ENCODE measurements at places on chromosomes 5 and 9.

DNA sequence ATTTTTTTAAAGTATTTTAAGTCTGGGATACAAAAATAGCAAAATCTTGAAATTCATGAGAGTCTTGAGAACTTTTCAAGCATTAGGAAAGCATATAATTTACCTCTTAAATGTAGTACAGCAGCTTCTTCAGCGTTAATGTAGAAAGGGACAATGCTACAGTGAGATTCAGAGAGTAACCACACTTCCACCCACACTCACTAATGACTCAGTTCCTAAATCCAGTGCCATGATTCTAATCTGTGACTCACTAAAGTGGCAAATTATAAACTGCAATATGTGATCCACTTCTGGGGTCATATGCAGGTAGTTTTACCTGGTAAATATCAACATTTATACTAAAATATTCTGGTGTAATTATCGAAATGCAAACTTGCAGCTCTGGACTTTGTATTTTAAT lies 434.5 kb upstream of the TUSC1 start:
- no peak for DNase-seq

DNA sequence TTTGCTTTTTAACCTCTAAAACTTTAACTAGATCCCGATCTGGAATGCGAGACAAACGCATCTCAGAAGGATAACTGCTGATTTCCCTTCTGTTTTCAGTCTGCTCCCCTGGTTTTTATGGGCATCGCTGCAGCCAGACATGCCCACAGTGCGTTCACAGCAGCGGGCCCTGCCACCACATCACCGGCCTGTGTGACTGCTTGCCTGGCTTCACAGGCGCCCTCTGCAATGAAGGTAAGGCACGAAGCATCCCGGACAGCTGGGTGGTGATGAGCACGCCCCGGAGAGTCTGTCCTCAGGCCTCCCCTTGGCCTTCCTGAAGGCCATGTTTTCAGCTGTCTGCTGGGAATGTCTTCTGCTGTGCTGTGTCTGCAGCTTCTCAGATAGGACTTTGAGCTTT lies 82.9 kb upstream of the PRRC1 start:
- no peak for DNase-seq

- no peak for DNase-seq
Measured at GRCh38 chr9:111186021-111186530, 143.9 kb downstream of the OR2K2 start.

GRCh38 chr9:133879615-133880014 lies 112.5 kb downstream of the VAV2 start:
- no peak for DNase-seq

DNA sequence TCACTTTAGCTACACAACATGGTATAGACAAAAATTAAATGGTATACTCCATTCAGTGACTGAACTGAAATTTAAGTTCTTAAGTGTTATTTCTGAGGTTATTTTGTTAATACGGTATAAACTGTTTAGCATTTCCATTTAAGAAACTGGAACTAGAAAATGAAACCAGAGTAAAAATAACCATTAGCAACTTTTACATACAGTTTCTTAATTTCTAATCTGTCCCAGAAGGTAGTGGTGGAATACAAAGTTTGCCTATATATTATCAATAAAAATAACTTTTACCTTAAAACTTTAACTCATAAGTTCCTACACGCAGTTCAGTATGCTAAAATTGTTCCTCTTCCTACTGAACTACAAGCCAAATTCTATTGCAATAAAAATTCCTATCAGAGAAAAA lies 10.3 kb downstream of the GOLPH3 start:
- DNase-seq, result no peak

GRCh38 chr5:174182111-174182510 lies 136.6 kb downstream of the NSG2 start:
- DNase-seq, result no peak

DNA sequence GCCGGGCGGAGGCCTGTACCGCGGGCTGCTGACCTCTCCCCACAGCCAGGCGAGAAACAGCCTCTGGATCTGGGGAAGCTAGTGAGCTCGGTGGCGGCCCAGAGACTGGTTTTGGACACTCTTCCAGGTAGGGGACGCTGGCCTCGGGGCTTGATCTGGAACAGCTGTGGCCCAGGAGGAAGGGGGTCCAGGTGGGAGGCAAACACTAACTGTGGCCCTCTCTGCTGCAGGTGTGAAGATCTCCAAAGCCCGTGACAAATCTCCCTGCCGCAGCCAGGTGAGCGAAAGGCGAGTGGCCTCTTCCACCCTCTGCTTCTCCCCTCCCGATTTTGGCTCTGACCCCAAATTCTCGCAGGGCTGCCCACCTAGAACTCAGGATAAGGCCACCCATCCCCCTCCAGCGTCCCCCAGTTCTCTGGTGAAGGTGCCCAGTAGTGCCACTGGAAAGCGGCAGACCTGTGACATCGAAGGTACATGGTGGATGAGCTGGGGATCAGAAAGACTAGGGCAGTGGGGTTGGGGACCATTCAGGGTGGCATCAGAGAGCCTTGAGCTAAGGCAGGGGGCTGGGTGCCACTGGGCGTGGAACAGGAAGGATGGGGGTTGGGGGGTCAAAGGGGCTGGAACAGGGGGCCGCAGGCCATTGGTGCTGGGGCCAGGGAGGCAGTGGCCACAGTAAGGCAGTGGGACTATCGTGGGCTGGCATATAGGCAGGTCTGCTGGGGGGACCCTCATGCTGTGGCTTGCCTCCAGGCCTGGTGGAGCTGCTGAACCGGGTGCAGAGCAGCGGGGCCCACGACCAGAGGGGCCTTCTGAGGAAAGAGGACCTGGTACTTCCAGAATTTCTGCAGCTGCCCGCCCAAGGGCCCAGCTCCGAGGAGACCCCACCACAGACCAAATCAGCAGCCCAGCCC lies 12.9 kb upstream of the SLC34A1 start:
- no peak for DNase-seq

DNA sequence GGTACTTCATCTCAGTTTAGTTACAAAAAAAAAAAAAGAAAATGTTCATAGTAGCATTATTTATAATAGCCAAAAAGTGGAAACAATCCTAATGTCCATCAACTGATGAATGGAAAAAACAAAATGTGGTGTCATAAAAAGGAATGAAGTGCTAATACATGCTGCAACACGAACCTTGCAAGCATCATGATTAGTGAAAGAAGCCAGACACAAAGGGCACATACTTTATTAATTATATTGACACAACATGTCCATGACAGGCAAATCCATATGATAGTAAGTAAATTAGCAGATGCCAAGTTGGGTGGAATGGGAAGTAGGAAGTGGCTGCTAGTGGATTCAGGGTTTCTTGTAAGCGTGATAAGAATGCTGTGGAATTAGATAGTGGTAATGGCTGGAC lies 54.2 kb downstream of the PCDHGC5 start:
- DNase-seq, result peak; percentile 35

DNA sequence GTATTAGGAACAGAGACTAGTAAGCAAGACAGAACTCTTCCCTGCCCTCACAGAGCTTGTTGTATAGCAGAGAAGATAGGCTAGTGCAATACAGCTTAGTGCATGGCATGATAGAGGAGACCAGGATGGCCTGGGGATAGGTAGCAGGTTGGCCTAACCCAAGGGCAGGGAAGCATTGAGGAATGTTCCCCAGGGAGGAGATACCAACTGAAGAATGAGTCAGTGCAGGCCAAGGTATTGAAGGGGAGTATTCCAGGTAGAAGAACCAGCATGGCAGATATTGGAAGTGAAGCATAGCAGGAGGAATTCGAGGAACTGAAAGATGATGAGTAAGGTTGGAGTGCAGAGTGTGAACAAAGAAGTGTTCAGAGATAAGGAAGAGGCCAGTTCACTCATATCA lies 138.6 kb upstream of the DHFR start:
- DNase-seq, result no peak

- DNase-seq, result peak; percentile 81
Measured at GRCh38 chr9:116661037-116661954, 25.8 kb upstream of the TRIM32 start.

GRCh38 chr5:25909163-25909562 lies 1129.2 kb downstream of the CDH9 start:
- DNase-seq, result no peak

- no peak for DNase-seq
Measured at GRCh38 chr9:124767821-124768220, 3.3 kb downstream of the NR6A1 start.

DNA sequence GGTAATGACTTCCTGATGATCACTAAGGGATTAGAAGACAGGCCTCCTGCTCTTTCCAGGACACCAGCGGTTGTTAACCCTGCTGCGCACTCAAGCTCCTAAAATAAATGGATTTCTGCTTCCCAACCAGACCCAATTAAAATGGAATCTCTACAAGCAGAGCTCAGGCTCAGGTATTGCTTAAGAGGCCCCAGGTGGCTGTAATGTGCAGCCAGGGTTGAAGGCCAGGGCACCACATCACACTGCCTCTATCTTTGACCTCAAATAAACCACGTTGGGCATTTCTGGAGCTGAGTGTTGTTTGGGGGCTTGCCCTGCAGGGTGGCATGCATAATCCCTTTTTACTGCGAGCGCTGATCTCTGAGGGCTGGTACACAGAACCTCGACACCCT lies 108.0 kb downstream of the FBXO38 start:
- DNase-seq, result peak; percentile 10

DNA sequence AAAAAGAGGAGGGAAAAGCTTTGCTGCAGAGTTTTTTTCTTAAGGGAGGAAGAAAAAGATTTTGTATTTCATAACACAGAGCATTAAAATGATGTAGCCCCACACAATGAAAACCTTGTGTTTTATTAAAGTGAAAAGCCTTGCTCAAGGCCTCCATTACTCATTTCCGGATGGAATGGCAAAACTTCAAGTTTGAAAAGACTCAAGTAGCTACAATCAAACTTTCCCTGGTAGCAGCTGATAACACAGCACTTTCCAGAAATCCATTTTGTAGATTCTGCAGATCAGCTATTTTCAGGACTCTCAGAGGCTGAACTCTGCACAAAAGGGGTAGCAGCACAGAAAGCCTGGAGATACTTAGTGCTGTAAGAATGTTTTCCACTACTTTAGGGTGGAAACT lies 374.8 kb downstream of the NFIB start:
- DNase-seq, result no peak

DNA sequence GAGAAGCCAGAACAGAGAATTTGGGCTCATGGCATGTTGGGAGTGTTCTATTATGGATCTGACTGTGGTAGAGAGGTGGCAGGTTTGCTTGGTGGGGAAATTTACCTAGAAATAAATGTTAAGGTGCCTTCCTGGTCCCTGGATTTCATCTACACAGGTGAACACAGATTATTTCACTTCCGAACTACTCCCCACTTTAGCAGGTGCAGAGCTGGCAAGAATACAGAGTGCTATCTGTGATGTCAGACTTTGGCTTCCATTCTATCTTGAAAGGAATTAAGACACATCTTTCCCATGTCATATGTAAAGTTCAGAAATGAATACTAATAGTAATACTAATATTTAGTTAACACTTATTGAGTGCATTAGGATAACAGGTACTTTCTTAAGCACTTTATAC lies 234.0 kb downstream of the KCTD16 start:
- DNase-seq, result no peak

DNA sequence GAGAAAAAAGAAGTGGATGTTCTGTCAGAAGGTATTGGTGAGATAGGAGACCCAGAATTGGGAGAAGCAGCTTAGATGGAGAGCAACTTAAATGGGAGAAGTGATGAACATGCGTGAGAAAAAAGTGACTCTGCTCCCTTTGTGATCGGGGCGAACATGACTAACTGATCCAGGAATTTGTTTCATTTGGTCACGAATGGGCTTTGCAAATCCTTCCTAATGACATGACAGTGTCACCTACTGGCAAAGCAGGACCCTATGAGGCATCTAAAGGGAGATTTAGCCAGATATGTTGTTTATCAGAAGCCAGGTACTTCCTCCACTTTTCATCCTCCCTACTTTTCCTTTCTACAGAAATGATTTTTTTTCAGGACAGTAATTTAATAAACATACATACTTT lies 787.4 kb upstream of the RGMB start:
- no peak for DNase-seq

DNA sequence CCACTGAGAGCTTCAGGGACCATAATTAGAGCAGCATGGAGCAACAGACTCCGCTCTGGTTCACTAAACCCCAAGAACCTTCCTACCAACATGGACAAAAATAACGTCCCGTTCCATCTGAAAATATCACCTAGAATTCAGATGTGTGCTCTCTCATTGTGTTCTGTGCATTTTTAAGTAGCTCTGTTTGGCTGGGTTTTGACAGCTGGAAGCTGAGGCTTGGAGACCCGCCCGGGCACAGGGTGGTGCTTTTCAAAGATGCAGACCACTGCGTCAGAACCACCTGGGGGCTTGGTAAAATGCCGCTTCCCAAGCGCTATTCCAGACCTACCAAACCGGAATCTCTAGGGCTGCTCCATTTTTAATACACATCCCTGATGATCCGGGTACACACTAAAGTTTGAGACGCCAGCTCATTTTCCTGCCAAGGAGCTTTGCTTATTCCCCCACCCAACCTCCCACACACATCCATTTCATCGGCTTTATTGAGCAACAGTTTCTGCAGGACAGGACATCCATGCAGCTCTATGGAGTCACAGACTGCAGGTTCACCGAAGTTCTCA lies 104.8 kb downstream of the GABBR2 start:
- no peak for DNase-seq

DNA sequence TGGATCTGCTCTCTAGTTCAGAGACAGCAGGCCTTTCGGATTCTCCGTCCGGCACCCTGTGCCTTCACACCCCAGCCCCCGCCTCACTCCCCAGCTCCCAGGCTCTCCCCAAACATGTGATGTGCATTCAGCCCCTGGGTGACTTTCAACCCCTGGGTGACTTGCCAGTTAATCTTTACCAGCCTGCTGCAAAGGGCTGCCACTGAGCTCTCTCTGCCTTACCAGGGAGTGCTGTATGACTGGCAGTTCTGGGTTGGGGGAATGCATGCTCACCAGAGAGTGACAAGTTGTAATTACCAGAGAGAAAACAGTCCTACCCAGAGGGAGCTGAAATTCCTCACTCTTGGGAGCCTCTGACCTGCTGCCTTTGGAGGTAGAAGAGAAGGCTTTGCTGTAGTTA lies 4.9 kb upstream of the ADRA1B start:
- DNase-seq, result no peak

DNA sequence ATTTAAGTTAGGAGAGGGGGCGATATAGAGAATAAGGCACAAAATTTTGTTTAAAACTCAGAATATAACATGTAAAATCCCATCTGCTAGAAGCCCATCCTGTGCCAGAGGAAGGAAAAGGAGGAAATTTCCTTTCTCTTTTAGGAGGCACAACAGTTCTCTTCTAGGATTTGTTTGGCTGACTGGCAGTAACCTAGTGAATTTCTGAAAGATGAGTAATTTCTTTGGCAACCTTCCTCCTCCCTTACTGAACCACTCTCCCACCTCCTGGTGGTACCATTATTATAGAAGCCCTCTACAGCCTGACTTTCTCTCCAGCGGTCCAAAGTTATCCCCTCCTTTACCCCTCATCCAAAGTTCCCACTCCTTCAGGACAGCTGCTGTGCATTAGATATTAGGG lies 18.3 kb downstream of the MOCS2 start:
- DNase-seq, result no peak

GRCh38 chr5:110899566-110900412 lies 161.0 kb downstream of the SLC25A46 start:
- no peak for DNase-seq

GRCh38 chr5:1725641-1726468 lies 73.8 kb downstream of the MRPL36 start:
- DNase-seq, result no peak
